Activated effector memory CD4-positive, alpha-beta T cell treated with Interleukin-2 at 50 U/mL for 16 hours (primary cell): ENCODE measurements at places on chromosomes 2 and 18.

DNA sequence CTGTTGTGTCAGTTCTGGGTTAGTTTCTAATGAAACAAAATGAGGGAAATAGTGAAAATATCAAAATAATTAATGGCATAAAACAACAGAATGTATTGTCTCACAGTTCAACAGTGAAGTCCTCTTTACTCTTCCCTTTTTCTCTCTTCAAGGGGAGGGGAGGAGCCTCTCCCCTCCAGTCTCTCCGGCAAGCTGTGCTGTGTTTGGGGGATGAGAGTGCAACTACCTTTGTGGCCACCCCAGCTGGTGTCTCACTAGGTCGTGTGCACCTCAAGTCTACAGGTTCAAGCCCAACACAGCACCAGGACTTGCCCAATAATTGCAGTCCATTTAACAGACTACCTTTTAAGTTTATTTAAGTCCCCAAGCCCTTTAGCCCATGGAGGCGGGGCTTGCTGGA is 271.7 kb upstream of the DOK6 start:
- no peak for DNase-seq

- DNase-seq = no peak
Observed at GRCh38 chr2:96259497-96259921, 6.3 kb downstream of the TMEM127 start.

- DNase-seq = no peak
Observed at GRCh38 chr2:128625963-128626759, 307.5 kb upstream of the HS6ST1 start.

- DNase-seq = no peak
Observed at GRCh38 chr2:241981076-241981700, 111.7 kb downstream of the RTP5 start.

DNA sequence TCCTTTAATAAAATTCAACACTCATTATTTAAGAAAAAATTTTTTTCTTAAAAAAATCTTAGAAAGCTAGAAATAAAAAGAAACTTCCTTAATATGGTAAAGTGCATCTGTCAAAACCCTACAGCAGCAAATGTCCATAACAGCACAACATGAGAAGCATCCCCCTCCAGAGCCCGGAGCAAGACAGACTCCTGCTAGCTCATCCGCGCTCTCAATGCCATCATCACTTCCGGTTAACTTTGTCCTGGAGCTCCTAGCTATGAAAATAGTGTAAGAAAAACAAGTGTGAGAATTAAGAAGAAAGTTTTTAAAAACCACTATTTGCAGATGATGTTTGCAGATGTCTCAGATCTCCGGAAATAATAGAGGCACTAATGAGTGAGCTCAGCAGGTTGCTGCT is 103.1 kb downstream of the TEX51 start:
- no peak for DNase-seq

DNA sequence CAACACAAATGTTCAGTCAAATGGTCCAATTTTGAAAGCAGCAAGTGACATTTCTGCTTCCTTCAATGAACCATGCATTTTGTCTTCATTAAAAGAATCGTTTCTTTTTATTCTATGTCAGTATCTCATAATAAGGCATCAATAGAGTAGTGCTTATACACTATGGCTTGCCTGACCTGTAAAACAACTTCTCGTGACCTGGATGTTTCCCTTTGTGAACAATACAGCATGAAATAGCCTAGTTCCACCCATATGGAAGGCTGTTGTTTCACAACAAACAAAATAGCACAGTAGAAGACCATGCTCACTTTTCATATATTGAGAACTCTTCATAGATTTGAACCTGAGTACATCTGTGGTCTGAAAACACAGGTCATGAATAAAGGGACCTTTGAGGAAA is 104.3 kb upstream of the PIK3C3 start:
- DNase-seq = no peak

- no peak for DNase-seq
Observed at GRCh38 chr18:5912566-5912965, 17.2 kb upstream of the TMEM200C start.

- no peak for DNase-seq
Observed at GRCh38 chr2:143792602-143793001, 663.4 kb downstream of the ARHGAP15 start.

DNA sequence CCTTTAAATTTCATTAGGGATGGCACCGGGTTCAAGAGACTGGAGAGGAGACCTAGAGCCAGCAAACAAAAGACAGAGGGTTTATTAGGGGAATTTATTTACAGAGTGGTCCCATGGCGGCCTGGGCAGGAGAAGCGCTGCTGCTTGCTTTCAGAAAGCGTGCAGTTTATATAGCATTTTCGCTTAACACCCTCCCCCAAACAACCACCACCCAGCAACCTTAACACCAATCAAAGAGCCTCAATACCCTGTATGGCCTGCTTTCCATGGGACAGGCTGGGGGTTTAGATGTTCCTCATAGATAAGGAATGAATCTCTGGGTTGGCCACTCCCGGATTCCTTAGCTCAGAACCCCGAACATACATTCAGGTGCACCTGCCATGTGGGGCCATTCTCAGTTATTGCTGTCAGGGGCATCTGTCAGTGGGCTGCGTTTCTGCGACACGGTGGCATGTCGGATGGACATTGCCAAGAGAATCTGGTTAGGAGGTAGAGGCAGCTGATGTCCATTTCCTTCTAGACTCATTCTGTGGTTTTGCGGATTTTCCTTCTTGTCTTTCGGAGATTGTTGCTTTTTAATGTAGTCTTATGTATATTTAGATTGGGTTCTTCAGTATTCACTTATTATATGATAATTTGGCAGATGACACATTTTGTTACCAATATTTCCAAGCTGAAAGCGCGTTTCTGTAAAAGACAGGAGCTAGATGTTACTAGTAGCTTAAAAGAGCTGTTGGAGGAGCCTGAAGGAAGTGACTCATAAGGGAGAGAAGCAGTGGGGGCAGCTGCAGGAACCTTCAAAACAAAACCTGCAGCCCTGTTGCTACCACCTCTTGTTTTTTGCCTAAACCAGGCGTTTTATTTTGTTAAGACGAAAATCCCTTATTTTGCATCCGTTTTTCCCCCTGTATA is 7.2 kb downstream of the AGAP1 start:
- no peak for DNase-seq

DNA sequence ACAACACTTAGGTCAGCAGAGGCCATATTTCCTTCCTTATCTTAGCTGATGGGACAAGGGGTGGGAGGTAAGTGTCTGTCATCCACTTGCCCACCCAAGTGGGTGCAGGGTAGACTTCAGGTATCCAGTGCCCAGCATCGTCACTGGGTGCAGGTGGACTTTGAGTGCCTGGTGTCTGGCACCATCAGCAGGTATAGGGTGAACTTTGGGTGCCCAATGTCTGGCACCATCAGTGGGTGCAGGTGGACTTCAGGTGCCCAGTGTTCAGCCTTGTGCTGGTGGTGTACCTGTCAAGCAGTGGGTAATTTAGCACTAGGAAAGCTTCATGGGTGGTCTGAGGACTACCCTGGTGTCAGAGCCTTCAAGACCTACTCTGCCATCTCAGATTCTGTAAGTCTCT is 175.6 kb downstream of the SEPTIN10 start:
- DNase-seq = no peak

DNA sequence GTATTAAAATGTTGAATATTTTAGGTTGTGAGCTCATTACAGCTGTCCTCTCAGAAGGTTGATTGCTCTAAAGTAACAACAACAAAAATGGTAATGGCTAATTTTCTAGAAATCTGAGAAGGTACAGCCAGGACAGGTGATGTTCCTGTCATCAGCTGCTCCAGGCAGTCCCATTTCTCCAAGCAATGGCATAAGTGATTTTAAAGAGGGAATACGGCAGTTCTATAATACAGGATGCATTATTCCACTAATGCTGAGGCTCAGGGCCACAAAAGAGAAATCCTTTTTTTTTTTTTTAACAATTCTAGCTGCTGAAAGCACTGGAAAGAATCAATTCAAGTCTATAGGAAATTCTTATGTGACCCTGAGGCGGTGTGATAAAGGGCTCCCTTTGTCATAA is 199.9 kb downstream of the PMAIP1 start:
- no peak for DNase-seq

DNA sequence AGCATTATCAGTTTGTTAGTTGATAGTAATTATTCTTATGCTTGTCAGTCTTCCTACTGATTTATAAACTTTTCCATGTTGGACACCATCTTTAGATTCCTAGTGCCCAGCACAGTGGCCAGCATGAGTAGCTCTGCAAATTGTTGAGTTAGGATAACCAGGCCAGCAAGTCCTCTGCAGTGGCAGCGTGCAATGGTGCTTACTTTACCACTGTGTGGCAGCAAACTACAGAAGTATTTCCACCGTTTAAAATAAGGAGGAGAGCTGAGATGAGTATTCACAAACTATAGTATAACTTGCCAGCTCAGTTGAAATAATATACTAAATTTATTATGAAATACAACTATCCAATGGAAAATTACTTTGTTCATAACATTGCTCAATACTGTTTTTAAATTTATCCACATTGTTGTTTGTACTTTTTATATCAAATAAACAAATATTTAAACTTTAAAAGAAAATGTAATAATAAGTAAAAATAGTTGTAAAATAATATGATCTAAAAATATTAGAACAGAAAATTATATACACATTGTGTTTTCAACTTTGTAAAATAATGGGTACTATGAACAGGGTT is 9.3 kb upstream of the THADA start:
- no peak for DNase-seq

DNA sequence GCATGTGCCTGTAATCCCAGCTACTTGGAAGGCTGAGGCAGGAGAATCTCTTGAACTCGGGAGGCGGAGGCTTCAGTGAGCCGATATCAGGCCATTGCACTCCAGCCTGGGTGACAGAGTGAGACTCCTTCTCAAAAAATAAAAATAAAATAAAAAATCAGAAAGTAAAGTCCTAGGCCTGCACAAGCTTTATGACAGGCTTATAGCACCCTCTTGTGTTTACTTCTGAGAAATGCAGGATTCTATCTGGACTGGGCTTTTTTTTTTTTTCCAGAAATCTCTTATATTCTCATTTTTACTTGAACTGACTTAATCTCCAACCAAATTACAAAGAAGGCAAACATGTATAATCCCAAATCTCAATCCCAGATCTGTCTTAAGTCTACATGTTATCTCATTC is 26.1 kb upstream of the REG3G start:
- no peak for DNase-seq

DNA sequence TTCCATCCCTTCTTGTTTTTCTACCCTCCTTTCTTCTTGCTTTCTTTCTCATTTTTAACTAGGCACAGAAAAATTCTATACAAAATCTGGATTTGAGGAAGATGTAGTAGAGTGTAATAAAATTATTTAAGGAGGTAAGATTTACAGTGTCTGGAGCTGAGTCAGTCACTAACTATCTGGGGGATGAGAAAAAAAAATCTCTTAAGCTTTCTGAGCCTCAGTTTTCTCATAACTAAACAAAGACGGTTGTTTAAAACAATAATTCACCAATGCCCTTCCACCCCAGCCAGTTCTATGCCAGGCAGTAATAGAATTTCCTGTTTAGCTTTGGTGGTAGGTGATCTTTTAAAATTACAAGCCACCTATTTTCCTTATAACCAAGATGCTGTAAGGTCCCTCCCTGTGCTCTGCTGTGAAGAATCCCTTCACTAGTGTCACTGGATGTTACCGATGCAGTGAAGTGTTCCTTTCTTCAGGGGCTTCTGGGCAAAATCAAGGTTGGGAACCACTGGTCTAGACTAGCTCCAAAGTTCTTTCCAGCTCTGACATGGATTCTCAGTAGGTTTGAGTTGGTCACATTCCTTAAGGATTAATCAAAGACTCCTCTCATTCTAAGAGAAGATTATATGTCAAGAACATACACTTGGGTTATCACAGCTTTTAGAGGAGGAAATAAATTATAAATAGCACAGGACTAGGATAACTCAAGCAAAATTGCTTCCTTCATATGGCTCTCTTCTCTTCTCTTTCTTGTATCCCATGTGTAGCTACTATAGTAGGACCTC is 289.0 kb downstream of the CDH2 start:
- DNase-seq = no peak

GRCh38 chr18:60228609-60229595 is 143.7 kb downstream of the MC4R start:
- no peak for DNase-seq

GRCh38 chr2:63486861-63487290 is 101.4 kb downstream of the WDPCP start:
- DNase-seq = no peak

DNA sequence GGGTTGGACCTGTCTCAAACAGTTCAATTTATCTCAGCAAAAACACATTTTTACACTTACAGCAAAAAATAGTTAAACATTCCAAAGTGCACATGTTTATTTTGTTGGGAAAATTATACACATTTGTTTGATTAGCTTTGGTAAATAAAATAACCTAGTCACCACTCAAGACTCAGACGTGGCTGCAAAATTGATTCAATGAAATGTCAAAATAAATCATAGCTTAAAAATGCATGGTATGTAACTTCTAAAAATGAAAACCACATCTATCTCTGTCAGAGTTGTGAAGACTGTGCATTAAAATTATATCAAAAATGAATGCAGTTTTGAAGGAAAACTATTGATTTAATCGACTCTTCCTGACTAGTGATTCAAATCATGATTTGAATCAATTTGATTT is 56.7 kb downstream of the GALNT14 start:
- DNase-seq = no peak

GRCh38 chr2:172861656-172862476 is 126.2 kb downstream of the RAPGEF4 start:
- no peak for DNase-seq
